CD4-positive, alpha-beta T cell treated with Interleukin-6 at 100 ng/mL for 8 hours (primary cell): ENCODE measurements at places on chromosomes 3 and 15.

- DNase-seq, result no peak
Observed at GRCh38 chr15:94446441-94446840, 215.1 kb downstream of the MCTP2 start.

GRCh38 chr15:74950078-74950908 lies 6.3 kb downstream of the RPP25 start:
- DNase-seq, result peak; percentile 74

DNA sequence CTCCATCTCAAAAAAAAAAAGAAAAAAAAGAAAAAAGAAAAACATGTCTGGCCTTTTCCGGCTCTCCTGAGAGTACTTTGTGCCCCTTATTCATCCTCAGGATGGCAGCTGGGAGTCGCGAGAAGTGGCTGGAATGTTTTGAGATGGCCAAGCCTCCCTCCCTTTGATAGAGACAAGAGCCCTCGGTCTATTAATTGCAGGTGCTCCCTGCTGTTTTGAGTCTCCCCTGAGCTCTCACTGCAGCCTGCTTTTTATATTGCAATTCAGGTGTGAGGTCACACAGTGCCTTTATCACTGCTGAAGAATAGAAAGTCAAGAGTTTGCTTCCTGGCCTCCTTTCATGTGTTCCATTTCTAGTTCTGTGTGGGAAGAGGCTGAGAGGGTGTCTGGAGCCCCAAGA lies 10.9 kb downstream of the CA12 start:
- no peak for DNase-seq

GRCh38 chr15:89993349-89993748 lies 7.8 kb upstream of the ZNF710 start:
- DNase-seq, result no peak

- DNase-seq, result no peak
Observed at GRCh38 chr15:87623832-87624231, 632.7 kb downstream of the NTRK3 start.

DNA sequence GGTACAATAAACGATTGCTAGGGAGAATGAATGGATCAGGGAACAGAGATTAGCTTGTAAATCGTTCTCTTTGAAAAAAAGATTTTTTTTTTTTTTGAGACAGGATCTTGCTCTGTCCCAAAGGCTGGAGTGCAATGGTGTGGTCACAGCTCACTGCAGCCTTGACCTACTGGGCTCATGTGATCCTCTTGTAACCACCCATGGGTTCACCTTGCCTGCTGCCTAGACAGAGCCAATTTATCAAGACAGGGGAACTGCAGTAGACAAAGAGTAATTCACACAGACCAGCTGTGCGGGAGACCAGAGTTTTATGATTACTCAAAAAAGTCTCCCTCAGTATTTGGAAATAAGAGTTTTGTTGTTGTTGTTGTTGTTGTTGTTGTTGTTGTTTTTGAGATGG lies 39.6 kb downstream of the METTL6 start:
- DNase-seq, result no peak

GRCh38 chr3:58164199-58164879 lies 46.4 kb downstream of the DNASE1L3 start:
- no peak for DNase-seq

GRCh38 chr3:186520957-186521842 lies 23.0 kb downstream of the CRYGS start:
- DNase-seq, result no peak
